D341Med (cell line): ENCODE measurements at places on chromosomes 4 and X.

- no peak for DNase-seq
Measured at GRCh38 chrX:52015794-52016193, 53.2 kb downstream of the MAGED4B start.

GRCh38 chrX:85930099-85930498, 117.3 kb downstream of the CHM start:
- DNase-seq: no peak

DNA sequence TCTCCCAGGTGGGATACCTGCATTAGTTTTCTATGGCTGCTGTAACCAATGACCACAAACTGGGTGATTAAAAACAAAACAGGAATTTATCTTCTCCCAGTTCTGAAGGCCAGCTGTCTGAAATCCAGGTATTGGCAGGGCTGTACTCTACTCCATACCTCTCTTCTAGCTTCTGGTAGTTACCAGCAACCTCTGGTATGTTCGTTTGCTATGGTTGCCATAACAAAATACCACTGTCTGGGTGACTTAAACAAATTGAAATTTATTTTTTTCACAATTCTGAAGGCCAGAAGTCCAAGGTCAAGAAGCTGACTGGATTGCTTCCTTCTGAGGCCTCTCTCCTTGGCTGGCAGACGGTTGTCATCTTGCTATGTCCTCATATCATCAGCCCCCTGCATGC, 642.1 kb upstream of the TENM3 start:
- no peak for DNase-seq

- DNase-seq: no peak
Measured at GRCh38 chrX:40514376-40514775, 66.4 kb upstream of the ATP6AP2 start.

DNA sequence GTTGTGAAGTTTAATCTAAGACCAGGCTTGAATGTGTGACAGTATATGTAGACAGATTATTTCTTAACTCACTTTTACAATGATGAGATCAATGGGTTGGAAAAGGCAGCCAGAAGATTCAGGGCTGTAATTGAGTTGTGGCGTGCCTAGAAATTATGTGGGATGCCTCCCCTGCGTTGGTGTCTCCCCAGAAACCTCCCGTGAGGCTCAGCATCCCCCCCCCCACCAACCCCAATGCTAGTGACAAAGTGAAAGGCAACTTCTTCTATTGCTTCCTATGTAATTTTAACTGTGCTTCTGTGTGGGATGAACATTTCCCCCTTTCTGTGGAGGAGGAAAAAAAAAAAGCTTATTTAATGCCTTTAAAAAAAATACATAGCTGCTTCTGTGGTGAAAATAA, 297.9 kb downstream of the ARHGAP10 start:
- DNase-seq: no peak

GRCh38 chr4:121698236-121698671, 1.5 kb upstream of the ANXA5 start:
- DNase-seq: no peak

DNA sequence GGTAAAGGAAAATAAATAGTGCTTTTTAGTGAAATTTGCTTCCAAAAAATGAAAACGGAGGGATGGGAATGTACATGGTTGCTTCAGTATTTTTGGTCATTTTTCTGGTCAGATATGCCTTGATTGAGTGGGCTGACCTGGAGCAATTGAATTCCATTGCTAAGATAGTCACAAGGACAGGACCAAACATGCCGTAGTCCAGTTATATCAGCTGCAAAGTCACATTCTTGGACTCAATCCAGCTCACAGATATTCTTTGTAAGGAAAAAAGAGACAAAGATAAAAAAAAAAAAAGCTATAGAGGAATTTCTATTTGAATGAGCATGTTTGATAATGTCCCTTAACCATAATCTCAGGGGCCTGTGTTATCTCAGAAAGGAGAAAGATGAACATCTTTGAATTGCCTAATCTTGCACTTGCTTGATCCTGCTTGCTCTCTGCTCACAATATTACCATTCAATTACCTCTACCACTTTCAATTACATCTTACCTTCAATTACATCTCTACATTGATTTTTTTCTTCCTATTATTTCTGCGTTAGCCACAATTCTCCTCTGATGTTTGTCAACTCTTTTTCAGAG, 75.4 kb upstream of the PACRGL start:
- no peak for DNase-seq

- DNase-seq: no peak
Measured at GRCh38 chr4:147571036-147571770, 46.0 kb upstream of the TMEM184C start.

DNA sequence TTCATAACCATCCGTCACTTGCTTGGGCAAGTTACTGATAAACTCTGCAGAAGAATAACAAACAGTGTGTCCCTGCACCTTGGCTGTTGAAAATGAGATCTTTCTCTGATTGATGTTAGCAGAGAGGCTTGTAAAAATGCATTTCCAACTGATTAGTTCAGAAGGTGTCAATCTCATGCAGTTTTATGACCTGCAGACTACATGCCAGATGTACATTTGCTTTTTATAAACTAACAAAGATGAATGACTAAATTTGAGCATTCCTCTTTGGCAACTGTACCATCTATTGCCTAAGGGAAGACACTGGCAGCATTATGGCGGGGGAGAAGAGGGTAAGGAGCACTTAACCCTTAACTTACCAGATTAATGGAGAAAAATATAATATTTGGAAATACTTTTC, 192.8 kb downstream of the DCTD start:
- DNase-seq: no peak

DNA sequence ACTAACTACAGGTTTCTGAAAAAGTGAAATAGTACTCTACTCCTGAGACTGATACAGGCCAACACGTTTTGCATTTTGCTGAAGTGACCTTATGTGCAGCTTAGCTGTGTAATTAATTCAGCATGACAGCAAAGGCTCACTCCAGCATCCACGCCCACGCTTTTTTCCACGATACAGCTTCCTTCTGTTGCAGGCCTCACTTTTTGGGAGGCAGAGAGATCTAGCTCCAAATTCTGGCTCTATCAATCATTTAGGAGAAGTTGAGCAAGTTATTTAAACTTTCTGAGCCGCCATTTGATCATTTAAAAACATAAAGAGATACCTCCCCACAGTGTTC, 160.3 kb downstream of the AFAP1 start:
- no peak for DNase-seq

DNA sequence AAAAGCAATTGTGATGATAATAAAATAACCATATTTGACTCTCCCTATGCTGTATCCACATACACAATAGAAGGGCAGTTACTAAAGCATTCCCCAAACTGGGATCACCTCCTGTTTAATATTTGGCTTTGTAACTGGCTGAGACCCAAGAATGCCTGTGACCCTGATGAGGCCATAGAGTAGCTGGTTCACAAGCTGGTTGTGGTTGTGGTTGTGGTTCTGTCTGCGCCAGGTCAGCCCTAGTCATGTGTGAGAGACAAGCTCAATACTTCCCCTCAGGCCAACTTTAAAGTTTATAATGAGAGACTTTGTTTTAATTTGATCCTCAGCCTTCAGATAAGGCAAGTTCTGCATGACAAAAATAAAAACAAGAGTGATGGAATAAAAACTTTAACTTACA, 209.9 kb downstream of the PARM1 start:
- no peak for DNase-seq

GRCh38 chr4:10959586-10959985, 275.0 kb upstream of the CLNK start:
- no peak for DNase-seq

- DNase-seq: no peak
Measured at GRCh38 chr4:96092151-96092705, 252.3 kb downstream of the PDHA2 start.

DNA sequence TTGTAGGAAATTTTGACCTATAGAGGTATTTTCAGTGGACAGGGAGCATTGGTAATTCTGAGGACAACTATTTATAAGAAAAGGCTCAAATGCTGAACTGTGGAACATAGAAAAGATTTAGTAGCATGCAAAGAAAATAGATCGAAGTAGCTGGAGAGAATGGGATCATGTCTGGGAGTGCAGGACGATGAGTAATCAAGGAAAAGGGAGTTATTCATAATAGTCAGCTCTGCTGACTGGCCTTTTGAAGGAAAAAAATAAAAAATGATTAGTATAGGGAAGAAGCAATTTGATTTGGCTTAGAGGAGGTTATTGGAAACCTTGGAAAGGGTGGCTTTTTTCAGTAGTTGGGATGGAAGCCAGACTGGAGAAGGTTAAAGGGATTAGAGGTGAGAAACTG, 22.9 kb upstream of the ANK2 start:
- no peak for DNase-seq

DNA sequence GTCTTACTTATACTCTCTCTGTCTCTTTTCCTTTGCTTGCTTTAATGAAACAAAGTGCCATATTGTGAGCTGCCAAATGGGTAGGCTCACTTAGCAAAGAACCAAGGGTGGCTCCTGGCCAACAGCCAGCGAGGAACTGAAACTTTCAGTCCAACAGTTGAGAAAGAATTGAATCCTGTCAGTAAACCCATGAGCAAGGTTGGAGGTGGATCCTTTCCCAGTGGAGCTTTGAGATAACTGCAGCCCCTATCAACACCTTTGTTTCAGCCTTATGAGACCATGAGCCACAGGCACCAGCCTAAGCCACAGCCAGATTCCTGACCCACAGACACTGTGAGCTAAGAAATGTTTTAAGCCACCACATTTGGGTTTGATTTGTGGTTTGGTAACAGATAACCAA, 362.2 kb downstream of the PDGFC start:
- no peak for DNase-seq

GRCh38 chr4:159046683-159047082, 56.2 kb upstream of the RAPGEF2 start:
- no peak for DNase-seq

GRCh38 chr4:24260923-24261564, 323.3 kb downstream of the DHX15 start:
- no peak for DNase-seq

- DNase-seq: no peak
Measured at GRCh38 chr4:159235779-159236368, 133.0 kb downstream of the RAPGEF2 start.

- no peak for DNase-seq
Measured at GRCh38 chr4:154604696-154605200, 7.7 kb downstream of the FGG start.

GRCh38 chrX:115467961-115468360, 93.0 kb upstream of the PLS3 start:
- no peak for DNase-seq

GRCh38 chrX:16873106-16873505, 2.9 kb upstream of the RBBP7 start:
- no peak for DNase-seq

DNA sequence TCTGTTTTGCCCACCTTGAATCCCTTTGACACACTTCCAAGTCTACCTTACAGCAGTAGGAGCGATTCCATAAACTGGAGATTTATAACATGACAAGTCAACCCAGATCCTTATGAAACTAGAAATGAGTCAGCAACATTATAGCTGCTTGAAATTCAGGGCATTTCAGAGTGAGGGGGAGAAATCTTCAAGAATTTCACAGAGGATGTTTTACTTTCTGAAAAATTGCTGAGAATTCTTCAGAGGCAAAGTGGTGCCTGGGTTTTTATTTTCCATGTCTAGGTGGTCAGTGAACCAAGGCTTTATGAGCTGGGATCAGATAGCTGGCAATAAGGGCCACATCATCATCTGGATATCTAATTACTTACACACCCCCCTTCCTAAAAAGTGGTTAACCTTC, 119.8 kb downstream of the PPARGC1A start:
- DNase-seq: no peak

- DNase-seq: no peak
Measured at GRCh38 chrX:123399709-123400108, 215.6 kb downstream of the GRIA3 start.

GRCh38 chr4:177119021-177119471, 190.6 kb upstream of the NEIL3 start:
- DNase-seq: no peak

- DNase-seq: no peak
Measured at GRCh38 chr4:71713611-71714203, 70.2 kb downstream of the GC start.

GRCh38 chr4:62899646-62900364, 1509.4 kb downstream of the TECRL start:
- no peak for DNase-seq

DNA sequence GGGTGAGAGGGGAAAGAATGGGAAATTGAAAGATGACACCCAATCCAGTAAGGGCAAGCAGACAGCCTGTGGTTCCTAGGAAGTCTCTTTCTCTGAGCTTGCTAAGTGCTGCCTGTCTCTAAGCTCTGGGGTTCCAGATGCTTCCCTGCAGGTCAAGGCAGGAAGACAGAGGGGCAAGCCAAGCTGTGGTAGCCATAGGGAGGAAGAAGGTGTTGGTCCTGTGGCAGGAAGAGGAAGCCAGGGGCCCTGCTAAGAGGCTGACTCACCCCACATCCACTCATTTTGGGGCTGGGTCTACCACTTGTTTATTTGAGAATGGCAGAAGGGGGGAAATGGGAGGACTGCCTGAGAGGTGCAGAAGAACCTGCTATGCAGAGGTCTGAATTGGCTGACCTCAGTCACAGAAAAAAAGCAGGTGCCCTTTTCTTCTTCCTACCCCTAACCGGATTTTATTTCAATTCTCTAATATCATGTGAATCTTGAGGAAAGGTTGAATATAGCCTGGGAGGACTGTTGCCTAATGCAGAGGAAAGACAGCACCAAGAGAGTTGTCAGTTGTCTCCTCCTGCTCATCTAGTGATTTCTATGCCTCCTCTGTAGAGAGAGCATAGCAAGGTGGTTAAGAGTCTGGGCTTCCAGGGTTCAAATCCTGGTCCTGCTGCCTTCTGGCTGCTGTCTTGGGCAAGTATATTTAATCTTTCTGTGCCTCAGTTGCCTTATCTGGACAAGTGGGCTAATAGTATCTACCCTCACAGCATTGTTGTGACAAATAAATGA, 27.4 kb downstream of the HOPX start:
- no peak for DNase-seq
